Hematopoietic multipotent progenitor cell treated with erythropoietin and hydrocortisone succinate and interleukin-3 and kit ligand, for 8 days (in vitro differentiated cells): ENCODE measurements at places on chromosomes 5 and 9.

GRCh38 chr5:109253262-109253661, 156.5 kb downstream of the PJA2 start:
- no peak for DNase-seq

- DNase-seq = no peak
Observed at GRCh38 chr5:2780421-2781171, 29.1 kb upstream of the IRX2 start.

GRCh38 chr9:133426011-133426410, 3.8 kb downstream of the ADAMTS13 start:
- DNase-seq = no peak

DNA sequence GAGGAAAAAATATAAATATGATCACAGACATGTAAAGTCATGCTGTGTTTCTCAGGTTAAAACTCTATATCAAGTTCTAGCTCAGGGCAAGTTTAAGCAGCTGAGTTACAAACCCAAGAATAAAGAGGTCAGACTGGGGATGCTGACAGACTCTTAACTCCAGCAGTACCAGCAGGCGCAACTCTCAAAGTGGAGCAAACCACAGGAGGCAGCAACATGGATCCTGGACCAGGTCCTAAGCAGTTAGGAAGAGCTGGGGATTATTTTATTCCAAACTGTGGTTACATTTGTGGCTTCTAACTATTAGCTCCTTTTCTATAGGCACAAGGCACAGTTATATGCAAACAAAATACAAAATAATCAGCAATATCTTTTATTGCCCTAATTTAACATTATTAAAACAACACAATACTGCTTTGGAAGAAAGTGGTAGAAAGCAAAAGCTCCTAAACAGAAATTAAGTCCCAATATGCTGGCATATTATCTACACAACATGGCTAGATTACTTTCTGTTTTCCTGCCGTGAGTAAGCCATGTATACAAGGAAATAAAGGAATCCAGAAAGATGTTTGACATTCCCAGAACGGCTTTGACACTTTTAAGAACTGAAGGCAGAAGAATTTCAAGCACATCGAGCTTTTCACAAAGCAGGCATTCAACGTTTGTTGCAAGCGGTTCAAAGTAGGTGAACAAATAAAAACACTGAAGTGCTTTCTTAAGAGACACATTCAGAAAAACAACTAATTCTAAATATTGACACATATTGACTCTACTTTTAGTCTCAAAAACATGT, 378.8 kb upstream of the ZNF608 start:
- DNase-seq = no peak

- no peak for DNase-seq
Observed at GRCh38 chr5:77337246-77337645, 126.8 kb downstream of the PDE8B start.
